ENCODE measurements at places on chromosomes 3 and 15. TPM values are rescaled to one million over a fixed set of nuclear protein-coding genes. Genes with fewer than 3 reads are reported as not detected.
A peak's percentile ranks its signal among the peaks of the same experiment; 100 is the strongest.

AADACL2 gene
- not detected for total RNA-seq

SKOR1 gene
- total RNA-seq, result 0.46 TPM

PRR20G gene
- total RNA-seq, result not detected

- DNase-seq, result peak; percentile 15
Observed at GRCh38 chr3:154428286-154429206, 1.4 kb downstream of the GPR149 start.

GRCh38 chr3:134351427-134351826 is 22.8 kb downstream of the AMOTL2 start:
- no peak for DNase-seq

MUC4 gene
- 32.0 TPM for total RNA-seq

DNA sequence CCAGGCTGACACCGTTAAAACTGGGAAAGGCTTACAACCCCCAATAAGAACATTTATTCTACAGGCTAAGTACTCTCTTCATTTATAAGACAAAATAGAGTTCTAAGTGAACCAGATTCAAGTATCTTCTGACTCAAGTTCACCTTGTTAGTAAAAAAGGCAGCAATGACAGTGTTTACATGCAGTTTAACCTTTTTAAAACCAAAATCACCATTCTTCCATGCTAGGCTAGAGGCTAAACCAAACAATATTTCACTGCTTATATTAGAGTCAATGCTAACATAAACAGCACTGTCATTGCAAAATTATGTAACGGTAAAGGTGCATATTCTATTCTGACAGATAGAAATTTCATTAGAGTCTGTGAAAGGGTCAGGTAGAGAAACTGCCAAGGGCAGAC is 118.0 kb downstream of the FBN1 start:
- no peak for DNase-seq

Measured in lung (tissue), 17 donors.